ENCODE measurements at places on chromosomes 1 and 21.
A peak's percentile ranks its signal among the peaks of the same experiment; 100 is the strongest.

DNA sequence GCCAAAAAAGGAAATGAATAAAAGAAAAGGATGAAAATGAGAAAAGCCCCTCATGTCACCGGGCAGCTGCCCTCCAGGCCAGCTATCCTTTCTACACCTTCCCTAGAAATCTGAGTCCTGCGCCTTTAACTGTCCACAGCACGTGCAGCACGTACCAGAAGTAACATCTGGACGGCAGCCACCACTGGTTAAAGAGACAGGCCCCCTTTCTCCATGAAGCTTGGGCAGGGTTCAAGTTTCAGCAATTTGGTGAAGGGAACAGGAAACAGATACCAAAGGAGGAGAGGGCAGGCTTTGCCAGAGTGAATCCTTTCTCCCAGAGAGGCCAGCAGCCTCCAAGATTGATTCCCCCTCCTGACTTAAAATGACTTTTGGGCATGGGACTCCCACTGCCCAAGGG lies 3.6 kb upstream of the KIAA2013 start:
- DNase-seq = peak; percentile 40

- no peak for DNase-seq
Observed at GRCh38 chr1:113981962-113982931, 3.0 kb downstream of the OLFML3 start.

DNA sequence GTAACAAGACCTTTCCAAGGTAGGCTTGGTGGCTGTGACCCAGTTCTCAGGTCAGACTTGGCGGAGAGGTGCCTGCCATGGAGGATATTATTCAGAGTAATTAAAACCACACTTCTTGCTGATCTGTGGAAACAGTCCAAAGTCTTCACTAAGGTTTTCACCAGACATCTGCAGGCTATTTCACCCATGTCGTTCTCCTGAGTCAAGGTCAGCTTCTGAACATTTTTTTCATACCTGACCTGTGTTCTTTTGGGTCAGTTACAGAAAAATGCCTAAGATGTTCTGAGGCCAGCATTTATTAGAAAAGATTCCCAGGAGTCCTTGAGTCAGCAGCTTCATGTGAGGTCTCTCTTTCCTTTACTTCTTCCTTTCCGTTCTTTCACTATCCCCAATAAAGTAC lies 54.9 kb downstream of the RGL1 start:
- DNase-seq = no peak

GRCh38 chr1:9024837-9025236 lies 1.4 kb downstream of the SLC2A7 start:
- DNase-seq = no peak

DNA sequence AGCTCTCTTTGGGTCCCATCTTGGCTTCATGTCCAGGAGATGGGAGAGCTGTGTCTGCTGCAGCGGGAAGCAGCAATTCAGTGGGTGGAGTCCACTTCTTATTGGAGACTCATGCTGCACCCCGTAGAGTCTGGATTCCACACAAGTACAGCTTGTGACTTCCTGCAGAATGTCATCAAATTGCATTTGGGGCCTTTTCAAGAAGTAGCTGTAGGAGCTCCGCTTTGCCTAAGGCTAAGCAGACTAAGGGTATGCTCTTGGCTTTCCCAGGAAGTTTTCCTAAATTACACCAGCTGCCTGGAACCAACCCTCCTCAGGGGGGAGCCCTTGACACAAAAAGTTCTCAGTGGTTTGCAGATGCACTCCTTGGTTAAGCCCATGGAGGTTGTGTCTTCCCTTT lies 5.7 kb upstream of the MOB3C start:
- DNase-seq = no peak

- no peak for DNase-seq
Observed at GRCh38 chr1:209241487-209241886, 342.0 kb upstream of the CAMK1G start.
